Diencephalon (tissue), 1 donor: ENCODE measurements at places on chromosomes 13 and 19. TPM values are rescaled to one million over a fixed set of nuclear protein-coding genes. Genes with fewer than 3 reads are reported as not detected.

MISP gene
- total RNA-seq, result 0.23 TPM

EML2 gene
- total RNA-seq, result 42.2 TPM

LILRA5 gene
- 0.92 TPM for total RNA-seq

ZSCAN1 gene
- 1.6 TPM for total RNA-seq

CDX2 gene
- not detected for total RNA-seq

SMIM17 gene
- total RNA-seq, result 117 TPM

RNF17 gene
- total RNA-seq, result 1.6 TPM

COX6B2 gene
- total RNA-seq, result 0.92 TPM

VSTM2B gene
- 9.9 TPM for total RNA-seq

TNNT1 gene
- total RNA-seq, result 20.5 TPM

NLRP8 gene
- total RNA-seq, result not detected

SWSAP1 gene
- 1.2 TPM for total RNA-seq

MED16 gene
- total RNA-seq, result 27.5 TPM

PSG4 gene
- not detected for total RNA-seq

KLK4 gene
- not detected for total RNA-seq

FFAR2 gene
- 0.23 TPM for total RNA-seq

PSG6 gene
- not detected for total RNA-seq

KLK14 gene
- total RNA-seq, result not detected

POU4F1 gene
- total RNA-seq, result 0.69 TPM

CCNA1 gene
- 12.5 TPM for total RNA-seq

KIR2DL3 gene
- total RNA-seq, result not detected

SPRED3 gene
- total RNA-seq, result 2.5 TPM

SCN1B gene
- total RNA-seq, result 3.9 TPM

NXNL1 gene
- total RNA-seq, result not detected

TNFSF11 gene
- total RNA-seq, result 1.2 TPM

TYROBP gene
- 5.5 TPM for total RNA-seq

TNFSF9 gene
- 4.2 TPM for total RNA-seq

RASL11A gene
- 4.6 TPM for total RNA-seq

EDNRB gene
- total RNA-seq, result 169 TPM

TMEM145 gene
- total RNA-seq, result 59.5 TPM

TLE5 gene
- total RNA-seq, result 160 TPM

SERTM1 gene
- total RNA-seq, result 6.7 TPM

CCDC70 gene
- not detected for total RNA-seq

F10 gene
- total RNA-seq, result 0.69 TPM

ZNF527 gene
- total RNA-seq, result 18.0 TPM

IGSF23 gene
- total RNA-seq, result not detected

C13orf42 gene
- 0.23 TPM for total RNA-seq

CASP14 gene
- not detected for total RNA-seq

SYT5 gene
- total RNA-seq, result 67.4 TPM

CD209 gene
- 0.69 TPM for total RNA-seq

USHBP1 gene
- 1.8 TPM for total RNA-seq

USF2 gene
- 44.5 TPM for total RNA-seq

HOMER3 gene
- total RNA-seq, result 16.8 TPM

ELSPBP1 gene
- total RNA-seq, result not detected

C1QTNF9B gene
- not detected for total RNA-seq

KRTDAP gene
- not detected for total RNA-seq

ZNF253 gene
- total RNA-seq, result 30.9 TPM

SHANK1 gene
- 23.3 TPM for total RNA-seq

PRKCSH gene
- 53.1 TPM for total RNA-seq

FGF22 gene
- 0.69 TPM for total RNA-seq

ATP8A2 gene
- 77.0 TPM for total RNA-seq

SUPT20H gene
- 73.1 TPM for total RNA-seq

DCAF15 gene
- 10.6 TPM for total RNA-seq
